ENCODE measurements at places on chromosomes 16 and 17. TPM values are rescaled to one million over a fixed set of nuclear protein-coding genes. Genes with fewer than 3 reads are reported as not detected.
A peak's percentile ranks its signal among the peaks of the same experiment; 100 is the strongest.

Gene LGALS9B
- total RNA-seq, result not detected

Gene PABPN1L
- not detected for total RNA-seq

Gene APOBR
- total RNA-seq, result 0.11 TPM

Gene TEX19
- total RNA-seq, result 1.4 TPM

Gene TMEM92
- total RNA-seq, result 10.3 TPM

Gene ASGR1
- total RNA-seq, result 17.7 TPM

Gene HP
- total RNA-seq, result 20.6 TPM

DNA sequence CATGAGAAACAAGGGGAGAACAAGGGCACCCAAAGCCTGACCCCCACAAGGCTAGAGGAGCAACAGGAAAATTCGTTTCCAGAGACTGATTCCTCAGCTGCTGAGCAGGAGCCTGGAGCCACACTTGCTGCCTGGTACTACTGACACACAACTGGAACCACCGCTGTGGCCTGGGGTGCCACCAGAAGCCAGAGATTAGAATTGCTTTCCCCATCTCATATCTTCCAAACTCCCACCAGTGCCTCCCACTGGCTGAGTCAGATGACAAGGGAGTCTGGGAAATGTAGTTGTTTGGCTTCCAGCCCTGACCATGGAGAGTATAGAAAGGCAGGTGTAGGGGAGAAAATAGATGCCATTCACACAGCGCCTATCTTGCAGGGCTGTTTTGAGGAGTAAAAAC, 4.1 kb upstream of the TMEM11 start:
- peaks cover 4% of the 10 kb centered on the region for H3K36me3 ChIP-seq
- H3K27ac ChIP-seq, result 0 out of 2 replicates have a peak overlapping the region, but pooled peaks have one; percentile 46
- H3K4me1 ChIP-seq, result peaks cover 22% of the 10 kb centered on the region
- no peak for DNase-seq
- no peaks in the 10 kb centered on the region for H3K27me3 ChIP-seq

DNA sequence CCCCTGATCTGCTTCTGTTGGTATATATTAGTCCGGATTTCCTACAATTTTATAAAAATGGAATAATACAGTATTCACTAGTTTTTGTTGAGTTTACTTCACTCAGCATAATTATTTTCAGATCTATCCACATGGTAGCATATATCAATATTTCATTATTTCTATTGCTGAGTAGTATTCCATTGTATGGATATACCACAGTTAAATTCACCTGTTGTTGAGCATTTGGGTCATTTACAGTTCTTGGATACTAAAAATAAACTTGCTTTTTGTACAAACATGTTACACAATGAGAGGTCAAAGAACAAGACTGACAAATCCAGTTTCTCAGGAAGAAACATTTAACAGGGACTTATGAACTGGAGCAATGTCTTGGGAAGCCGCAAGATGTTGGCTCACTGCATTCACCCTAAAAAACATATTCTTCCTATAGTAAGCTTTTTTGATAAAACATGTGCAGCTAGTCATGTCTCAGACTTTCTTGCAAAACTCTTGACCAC, 126.9 kb upstream of the HS3ST2 start:
- H3K4me3 ChIP-seq, result no peak overlapping the region
- H3K27ac ChIP-seq, result no peak overlapping the region
- H3K4me1 ChIP-seq, result no peaks in the 10 kb centered on the region
- DNase-seq, result no peak
- H3K27me3 ChIP-seq, result no peaks in the 10 kb centered on the region

- H3K27ac ChIP-seq, result no peak overlapping the region
- H3K4me1 ChIP-seq, result no peaks in the 10 kb centered on the region
- no peaks in the 10 kb centered on the region for H3K27me3 ChIP-seq
- no peaks in the 10 kb centered on the region for H3K36me3 ChIP-seq
- no peak overlapping the region for H3K4me3 ChIP-seq
- no peak for DNase-seq
Measured at GRCh38 chr17:29358416-29358815, 31.7 kb upstream of the TAOK1 start.

DNA sequence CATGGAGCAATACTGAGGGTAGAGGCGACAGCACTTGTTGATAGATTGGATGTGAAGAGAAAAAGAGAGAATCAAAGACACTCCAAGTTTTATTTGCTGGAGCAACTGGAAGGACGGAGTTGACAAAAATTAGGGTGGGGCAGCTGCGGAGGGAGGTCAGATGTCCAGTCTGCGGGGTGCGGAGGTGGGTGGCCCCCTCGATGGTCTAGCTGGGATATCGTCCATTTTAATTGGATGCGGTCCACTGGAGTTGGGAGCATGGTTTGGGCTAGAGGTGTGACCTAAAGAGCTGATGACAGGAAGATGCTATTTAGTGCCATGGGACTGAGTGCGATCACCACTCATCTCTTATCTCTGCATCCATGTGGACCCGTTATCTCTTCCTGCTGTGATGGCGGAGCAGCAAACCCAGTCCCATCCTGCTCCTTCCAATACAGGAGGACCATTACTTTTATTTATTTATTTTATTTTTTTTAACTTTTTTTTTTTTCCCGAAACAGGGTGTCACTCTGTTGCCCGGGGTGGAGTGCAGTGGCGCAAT, 48.3 kb upstream of the CBX4 start:
- H3K36me3 ChIP-seq, result no peaks in the 10 kb centered on the region
- no peaks in the 10 kb centered on the region for H3K4me1 ChIP-seq
- H3K4me3 ChIP-seq, result no peak overlapping the region
- H3K27me3 ChIP-seq, result peaks cover 16% of the 10 kb centered on the region
- H3K27ac ChIP-seq, result no peak overlapping the region

DNA sequence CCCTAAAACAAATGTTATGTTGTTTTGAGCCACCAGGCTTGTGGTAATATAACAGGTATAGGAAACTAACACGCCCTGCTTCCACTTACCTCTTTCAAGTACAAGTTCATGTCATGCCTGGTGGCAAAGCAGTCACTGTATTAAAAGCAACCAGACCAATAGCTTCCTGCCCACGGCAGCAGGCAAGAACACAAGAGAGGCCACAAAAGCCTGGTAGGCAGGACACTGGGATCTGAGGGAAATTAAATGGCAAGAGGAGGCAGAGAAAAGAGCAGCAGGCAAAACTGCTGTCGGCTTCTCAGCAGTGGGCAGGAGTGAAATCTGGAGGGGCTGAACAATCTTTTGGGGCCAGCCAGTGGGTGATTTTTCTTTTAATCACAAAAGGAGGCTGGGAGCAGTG, 2.2 kb downstream of the CYTH1 start:
- peaks cover 20% of the 10 kb centered on the region for H3K4me1 ChIP-seq
- peaks cover 3% of the 10 kb centered on the region for H3K27me3 ChIP-seq
- peak overlapping the region; percentile 86 for H3K27ac ChIP-seq
- H3K36me3 ChIP-seq, result no peaks in the 10 kb centered on the region
- no peak for DNase-seq

DNA sequence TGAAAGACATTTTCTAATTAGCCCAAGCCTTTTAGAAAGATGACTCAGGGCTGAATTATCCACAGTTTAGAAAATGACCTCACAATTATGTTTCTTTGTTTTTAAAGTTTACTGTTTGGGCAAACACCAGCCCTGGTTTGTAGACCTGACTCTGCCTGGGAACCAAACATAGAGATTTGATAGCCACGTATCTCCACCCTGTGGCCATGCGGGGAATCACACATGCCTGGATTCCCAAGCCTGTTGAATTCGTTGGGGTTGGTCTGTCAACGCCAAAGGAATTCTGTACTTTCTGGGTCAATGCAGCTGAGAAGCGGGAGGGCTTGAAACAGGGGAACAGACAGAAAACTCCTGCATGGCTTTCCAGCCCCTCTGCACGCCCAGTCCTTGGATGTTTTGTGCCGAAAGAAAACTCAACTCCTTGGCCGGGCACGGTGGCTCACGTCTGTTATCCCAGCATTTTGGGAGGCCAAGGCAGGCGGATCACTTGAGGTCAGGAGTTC, 26.9 kb downstream of the CD300A start:
- peaks cover 3% of the 10 kb centered on the region for H3K4me1 ChIP-seq
- H3K36me3 ChIP-seq, result peaks cover 9% of the 10 kb centered on the region
- peak; percentile 88 for DNase-seq
- H3K27ac ChIP-seq, result no peak overlapping the region

- no peaks in the 10 kb centered on the region for H3K27me3 ChIP-seq
- H3K36me3 ChIP-seq, result no peaks in the 10 kb centered on the region
- DNase-seq, result no peak
- peaks cover 8% of the 10 kb centered on the region for H3K4me1 ChIP-seq
Measured at GRCh38 chr17:63399316-63399715, 46.8 kb downstream of the CYB561 start.

DNA sequence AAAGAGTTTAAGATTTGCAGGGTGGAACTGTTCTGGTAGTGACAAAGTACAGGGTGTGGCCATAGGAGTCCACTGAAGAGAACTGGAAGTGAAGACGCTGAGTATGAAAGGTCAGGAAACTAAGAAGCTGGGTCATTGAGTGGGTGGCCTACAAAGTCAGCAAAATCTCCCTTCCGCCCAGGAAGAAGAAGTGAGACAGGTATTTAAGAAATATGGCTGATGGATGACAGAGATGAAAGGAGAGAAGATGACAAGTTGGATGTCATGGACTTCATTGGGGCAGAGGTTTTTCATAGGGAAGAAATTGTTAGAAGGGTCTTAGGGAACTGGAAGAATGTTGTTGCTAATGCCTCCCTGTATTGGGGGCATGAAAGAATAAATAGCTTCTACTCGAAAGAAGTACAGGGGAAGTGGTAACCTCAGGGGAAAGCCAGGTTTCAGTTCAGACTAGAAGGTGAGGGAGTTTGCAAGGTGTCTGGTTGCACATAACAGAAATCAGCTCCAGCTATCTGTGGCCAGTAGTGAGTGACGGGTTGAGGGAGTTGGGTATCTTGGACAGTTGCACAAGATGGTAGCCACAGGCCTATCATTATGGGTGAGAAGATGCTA, 33.6 kb upstream of the MED13 start:
- no peaks in the 10 kb centered on the region for H3K36me3 ChIP-seq
- H3K27ac ChIP-seq, result no peak overlapping the region
- H3K4me1 ChIP-seq, result peaks cover 5% of the 10 kb centered on the region
- H3K27me3 ChIP-seq, result no peaks in the 10 kb centered on the region

GRCh38 chr17:71494062-71494855, 626.6 kb upstream of the SOX9 start:
- H3K36me3 ChIP-seq, result no peaks in the 10 kb centered on the region
- no peak overlapping the region for H3K4me3 ChIP-seq
- no peak overlapping the region for H3K27ac ChIP-seq
- no peak for DNase-seq
- no peaks in the 10 kb centered on the region for H3K4me1 ChIP-seq
- H3K27me3 ChIP-seq, result no peaks in the 10 kb centered on the region

DNA sequence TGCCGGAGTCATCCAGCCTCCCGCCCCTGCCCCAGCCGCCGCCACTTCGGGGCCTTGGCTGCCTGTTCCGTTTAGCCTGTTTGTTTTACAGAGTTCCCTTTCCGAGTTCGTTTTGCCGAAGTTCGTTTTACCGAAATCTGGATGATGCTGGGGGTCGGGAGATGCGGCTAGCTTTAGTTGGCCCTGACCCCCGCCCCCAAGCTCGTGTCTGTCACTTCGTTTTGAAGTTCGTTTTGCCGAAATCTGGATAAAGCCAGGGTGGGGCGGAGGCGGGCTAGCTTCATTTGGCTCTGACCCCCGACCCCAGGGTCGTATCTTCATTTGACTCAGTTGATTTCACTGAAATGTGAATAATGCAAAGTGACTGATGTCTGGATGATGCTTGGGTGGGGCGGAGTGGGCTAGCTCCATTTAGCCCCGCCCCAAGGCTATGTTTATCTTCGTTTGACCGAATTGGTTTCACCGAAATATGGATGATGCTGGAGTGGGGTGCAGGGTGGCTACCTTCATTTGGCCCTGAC, 591 bp downstream of the PSMD7 start:
- DNase-seq, result no peak
- H3K4me1 ChIP-seq, result peaks cover 13% of the 10 kb centered on the region
- peak overlapping the region; percentile 97 for H3K4me3 ChIP-seq

DNA sequence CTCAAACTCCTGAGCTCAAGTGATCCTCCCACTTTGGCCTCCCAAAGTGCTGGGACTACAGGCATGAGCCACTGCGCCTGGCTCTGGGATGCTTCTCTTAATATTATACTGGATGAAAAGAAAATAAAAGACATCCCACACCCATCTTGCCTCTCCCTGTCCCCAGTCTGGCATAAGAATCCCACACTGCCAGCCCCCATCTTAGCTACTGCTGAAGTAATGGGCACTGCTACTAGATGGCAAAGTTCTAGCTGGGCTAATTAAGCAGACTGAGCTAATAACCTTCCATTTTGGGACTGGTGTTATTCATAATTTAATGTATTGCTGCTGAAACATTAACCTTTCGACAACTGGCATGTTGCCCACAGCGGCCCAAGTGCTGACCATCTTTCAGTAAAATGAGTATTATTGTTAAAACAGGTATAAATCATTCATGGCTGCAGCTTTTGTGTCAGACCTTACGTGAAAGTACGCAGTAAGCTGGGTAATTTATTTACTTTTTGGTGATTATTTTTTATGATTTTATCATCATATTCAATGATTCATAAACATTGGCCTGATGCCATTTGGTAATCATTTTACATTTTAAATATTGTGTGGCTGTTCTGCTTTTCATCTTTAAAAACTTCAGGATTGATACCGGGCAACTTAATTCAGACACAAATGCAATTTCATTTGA, 47.4 kb upstream of the ZFHX3 start:
- H3K27ac ChIP-seq, result no peak overlapping the region
- H3K4me1 ChIP-seq, result no peaks in the 10 kb centered on the region
- no peak overlapping the region for H3K4me3 ChIP-seq
- DNase-seq, result no peak
- H3K36me3 ChIP-seq, result no peaks in the 10 kb centered on the region

DNA sequence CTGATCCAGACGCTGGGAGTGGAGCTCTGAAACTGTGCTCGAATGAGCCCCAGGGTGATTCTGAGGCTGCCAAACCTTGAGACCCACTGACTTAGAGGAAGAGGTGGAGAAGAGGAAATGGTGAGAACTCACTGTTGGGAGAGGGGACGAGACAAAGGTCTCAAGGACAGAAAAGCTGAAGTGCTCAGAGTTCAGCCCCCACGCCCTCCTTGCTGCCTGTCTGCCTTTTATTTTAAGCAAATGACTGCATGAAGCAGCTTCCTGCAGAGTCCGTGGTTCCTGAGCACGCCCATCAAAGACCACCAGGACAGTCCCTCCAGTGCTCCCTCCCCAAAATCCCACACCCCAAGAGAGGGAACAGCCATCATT, 20.4 kb downstream of the COTL1 start:
- DNase-seq, result no peak
- H3K36me3 ChIP-seq, result peaks cover 8% of the 10 kb centered on the region
- no peak overlapping the region for H3K27ac ChIP-seq
- H3K27me3 ChIP-seq, result no peaks in the 10 kb centered on the region

- H3K4me3 ChIP-seq, result no peak overlapping the region
- no peak for DNase-seq
- peaks cover 12% of the 10 kb centered on the region for H3K4me1 ChIP-seq
Measured at GRCh38 chr17:83155128-83156121, 76.0 kb downstream of the METRNL start.

DNA sequence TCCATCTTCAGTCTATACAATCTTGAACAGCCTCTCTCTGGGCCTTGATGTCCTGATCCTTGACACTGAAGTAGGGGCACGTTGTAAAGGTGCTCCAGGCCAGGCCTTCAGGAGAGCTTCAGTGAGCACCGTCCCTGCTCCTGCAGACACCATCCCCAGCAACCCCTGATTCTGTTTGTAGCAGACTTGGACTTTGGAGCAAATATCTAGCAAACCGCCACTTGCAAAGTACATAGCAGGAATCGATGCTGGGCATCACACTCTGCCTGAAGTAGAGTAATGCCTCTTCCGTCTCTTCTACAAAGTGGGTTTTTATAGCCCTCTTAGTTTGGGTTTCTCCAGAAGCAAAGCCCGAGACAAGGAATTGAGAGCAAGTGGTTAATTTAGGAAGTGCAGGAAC, 169.1 kb downstream of the SALL1 start:
- H3K4me3 ChIP-seq, result no peak overlapping the region
- H3K27ac ChIP-seq, result no peak overlapping the region
- peaks cover 4% of the 10 kb centered on the region for H3K27me3 ChIP-seq
- no peaks in the 10 kb centered on the region for H3K36me3 ChIP-seq
- H3K4me1 ChIP-seq, result no peaks in the 10 kb centered on the region

Measured in WTC11 (cell line).